ENCODE measurements at places on chromosomes 4 and X. TPM values are rescaled to one million over a fixed set of nuclear protein-coding genes. Genes with fewer than 3 reads are reported as not detected.

CSN2 gene
- total RNA-seq = not detected

SPANXB1 gene
- total RNA-seq = not detected

SCD5 gene
- 2.2 TPM for total RNA-seq

CYSLTR1 gene
- 0.45 TPM for total RNA-seq

SULT1B1 gene
- total RNA-seq = 2.2 TPM

DNA sequence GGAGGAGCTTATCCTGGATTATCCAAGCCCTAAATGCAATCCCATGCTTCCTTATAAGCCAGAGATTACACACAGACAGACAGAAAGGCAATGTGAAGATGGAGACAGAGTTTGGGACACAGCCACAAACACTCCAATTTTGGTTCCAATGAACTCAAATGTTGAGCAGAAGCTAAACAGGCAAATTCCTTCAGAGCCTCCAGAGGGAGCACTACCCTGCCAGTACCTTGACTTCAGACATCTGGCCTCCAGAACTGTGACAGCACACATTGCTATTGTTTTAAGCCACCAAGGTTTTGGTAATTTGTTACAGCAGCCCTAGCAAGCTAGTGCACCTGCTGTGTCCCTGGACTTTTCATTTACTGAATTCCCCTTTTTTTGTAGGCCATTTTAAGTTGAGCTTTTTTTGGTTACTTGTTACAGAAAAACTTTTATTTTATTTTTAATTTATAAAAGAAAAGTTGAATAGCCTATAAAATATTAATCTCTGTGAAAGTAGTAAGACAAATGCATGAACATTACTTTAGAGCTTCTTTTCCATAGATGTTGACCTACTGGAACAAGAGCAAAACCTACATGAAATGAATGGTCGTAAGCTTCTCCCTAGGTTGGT lies 33.4 kb upstream of the SRD5A3 start:
- peak; percentile 55 for DNase-seq
